Osteocyte (in vitro differentiated cells): ENCODE measurements at places on chromosomes 1 and 21. TPM values are rescaled to one million over a fixed set of nuclear protein-coding genes. Genes with fewer than 3 reads are reported as not detected.

- DNase-seq: no peak
Measured at GRCh38 chr1:193767886-193768285, 581.5 kb upstream of the B3GALT2 start.

- no peak for DNase-seq
Measured at GRCh38 chr1:73044241-73045036, 762.1 kb upstream of the NEGR1 start.

GRCh38 chr1:237873487-237874211 is 17.1 kb downstream of the ZP4 start:
- no peak for DNase-seq

DIO1 gene
- total RNA-seq: not detected in 2 replicates

NEXN gene
- total RNA-seq: 19.3 and 19.5 TPM in 2 replicates
